ENCODE measurements at places on chromosomes 13 and 19.

- no peak for DNase-seq
Measured at GRCh38 chr19:4316956-4317355, 12.6 kb downstream of the FSD1 start.

- no peak for DNase-seq
Measured at GRCh38 chr19:10670182-10670581, 16.0 kb downstream of the ILF3 start.

DNA sequence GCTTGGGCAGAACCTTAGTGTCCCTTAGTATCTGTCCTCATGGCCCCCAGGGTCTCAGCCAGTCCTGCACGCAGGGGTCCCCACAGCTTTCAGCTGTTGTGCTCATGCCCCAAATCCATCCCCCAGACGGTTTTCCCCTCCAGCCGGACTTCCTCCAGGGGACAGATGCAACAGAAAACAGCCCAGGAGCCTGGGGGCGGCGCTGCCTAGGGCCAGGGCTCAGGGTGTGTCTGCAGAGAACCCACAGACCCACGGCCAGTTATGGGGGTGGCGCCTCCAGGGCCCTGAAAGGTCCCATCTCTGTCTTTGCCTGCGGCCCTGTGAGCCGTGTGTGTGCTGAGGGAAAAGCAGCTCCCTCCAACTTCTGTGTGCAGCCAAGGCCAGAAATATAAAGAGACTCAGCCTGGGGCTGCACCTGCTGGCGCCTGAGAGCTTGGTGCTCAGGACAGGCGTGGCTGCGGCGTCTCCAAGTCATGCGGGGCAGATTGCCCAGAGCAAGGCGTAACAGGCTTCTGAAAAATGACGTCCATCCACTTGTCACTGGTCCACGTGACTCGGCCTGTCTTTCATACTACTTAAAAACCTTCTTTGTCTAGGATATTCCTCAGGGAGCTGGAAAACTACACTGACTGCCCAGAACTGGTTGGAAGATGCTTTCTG, 22.1 kb upstream of the F7 start:
- DNase-seq: no peak

DNA sequence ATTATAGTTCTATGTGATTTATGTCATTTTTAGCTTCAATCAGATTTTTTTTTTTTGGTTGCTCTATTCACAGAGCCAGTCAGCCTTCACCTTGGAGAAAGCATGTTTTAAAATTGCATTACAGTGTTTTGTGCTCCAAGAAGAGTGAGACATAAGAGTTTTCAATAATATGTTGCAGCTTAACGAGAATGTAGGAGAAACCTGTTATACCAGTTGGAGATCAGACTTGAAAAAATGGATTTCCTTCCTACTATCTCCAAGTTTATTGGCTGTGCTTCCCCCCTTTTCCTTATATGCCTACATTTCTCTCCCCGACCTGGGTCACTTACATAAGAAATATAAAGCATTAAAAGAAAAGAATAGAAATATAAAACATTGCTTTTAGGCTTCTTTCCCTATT, 123.9 kb upstream of the ARGLU1 start:
- DNase-seq: no peak

GRCh38 chr13:48263196-48263595, 30.2 kb downstream of the ITM2B start:
- DNase-seq: no peak

DNA sequence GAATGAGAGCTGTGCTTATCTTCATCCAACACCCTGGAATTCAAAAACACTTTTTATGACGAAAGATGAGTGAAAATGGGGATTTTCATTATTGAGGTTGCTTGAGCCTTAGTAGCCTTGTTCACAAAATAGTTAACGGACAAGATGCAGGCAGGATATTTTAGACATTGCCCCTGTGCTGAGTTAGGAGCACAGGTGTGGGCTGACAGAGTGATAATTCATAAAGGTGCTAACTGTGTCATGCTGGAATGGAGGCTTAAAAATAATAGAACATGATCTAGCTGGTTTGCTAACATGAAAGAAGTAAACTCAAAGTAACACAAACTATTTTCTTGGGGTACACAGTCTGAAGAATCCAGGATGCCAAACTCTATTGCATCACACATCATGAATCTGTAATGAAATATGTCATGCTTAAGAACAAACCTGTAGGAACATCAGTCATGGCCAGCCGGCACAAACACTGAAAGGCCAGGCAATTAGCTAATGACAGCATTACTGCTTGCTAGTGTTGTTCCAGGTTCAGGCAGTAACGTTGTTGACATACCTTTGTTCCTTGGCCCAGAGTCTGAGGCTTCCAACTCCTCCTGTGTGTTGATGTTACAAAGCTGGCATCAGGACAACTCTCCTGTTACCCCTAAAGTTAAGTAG, 55.3 kb downstream of the FRY start:
- DNase-seq: no peak

- no peak for DNase-seq
Measured at GRCh38 chr19:18233224-18233825, 7.1 kb upstream of the PDE4C start.

DNA sequence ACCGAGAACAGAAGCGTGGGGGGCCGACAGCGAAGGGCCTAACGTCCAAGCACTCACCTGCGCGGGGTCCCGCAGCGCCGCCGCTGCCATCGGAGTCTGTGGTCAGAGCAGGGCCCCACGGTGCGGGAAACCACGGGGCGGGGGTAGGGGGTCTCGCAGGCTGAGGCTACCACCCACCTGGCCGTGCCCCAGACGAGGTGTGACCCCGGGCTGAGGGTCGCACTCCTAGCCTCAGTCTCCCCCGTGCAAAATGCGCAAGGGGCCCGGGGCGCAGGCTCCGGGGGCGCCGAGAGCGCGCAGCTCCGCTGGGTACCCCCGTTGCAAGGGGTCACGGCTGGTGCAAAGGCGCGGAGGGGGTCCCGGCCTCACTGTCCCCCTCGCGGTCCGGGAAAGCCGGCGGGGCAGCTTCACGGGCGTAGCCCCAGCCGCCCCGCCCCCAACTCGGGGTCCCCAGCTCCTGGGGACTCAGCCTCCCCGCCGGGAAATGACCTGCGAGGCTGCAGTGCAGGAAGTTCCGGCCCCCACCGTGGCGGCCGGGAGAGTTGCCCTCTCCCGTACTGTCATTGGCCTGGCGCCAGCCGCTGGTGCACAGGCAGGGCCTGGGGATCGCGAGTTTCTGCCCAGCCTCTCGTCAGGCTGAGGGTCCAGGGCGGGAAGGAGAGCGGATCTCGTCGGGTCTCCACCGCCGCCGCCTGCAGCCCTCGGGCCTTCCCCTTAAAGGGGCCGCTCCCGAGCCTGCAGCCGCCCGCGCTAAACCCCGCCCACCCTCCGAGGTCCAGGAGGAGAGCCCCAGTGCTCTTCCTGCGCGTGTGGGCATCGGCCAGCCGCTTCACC, at the start of gene ZNF792:
Gene ZNF792, minus strand, starts transcription at position 657 of the 834 bp plus-strand sequence. Its CDS starts 567 bp downstream, at position 90.
- DNase-seq: no peak

DNA sequence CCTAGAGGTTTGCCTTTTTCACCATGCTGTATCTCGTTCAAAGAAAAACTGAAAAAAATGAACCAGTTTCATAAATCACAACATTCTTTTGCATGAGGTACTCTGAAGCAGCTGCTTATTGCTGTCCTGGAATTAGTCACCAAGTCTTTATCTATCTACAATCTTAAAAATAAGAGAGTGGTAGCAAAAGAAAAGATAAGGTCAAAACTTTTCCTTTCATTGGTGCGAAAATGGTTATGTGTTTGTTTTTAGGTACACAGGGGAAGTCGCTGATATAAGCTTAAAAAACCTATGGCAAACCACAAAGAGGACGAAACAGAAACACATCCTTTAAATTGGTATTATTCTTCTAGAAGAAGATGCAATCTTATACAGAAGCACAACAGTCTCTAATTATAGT, 20.7 kb downstream of the OBI1 start:
- DNase-seq: no peak

DNA sequence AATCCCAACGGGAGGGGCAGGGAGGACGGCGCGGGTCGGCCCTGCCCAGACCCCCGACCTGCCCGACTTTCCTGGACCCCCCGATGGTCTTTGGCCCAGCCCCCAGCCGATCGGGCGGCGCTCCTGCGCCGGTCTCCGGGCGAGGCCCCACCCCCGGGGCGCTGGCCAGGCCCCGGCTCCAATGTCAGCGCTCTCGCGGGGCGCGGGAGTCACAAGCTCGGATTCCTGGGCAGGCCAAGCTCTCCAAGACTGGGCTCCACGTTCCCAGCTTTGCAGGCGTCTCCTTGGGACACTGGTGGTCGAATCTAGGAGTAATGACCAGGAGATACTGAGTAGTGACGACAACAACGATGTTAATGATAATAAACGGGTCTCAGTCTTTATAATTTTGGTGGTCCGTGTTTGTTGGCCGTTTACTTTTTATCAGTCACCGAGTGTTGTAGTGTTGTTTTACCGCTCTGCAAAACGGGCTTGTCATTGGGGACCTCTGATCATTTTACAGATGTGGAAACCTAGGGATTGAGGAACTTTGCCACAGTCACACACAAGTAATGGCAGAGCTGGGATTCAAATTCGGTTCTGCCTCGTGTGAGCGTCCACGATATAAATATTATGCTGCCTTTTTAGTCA, 545 bp downstream of the RAD23A start:
- no peak for DNase-seq

- no peak for DNase-seq
Measured at GRCh38 chr13:89454681-89455080, 1783.5 kb downstream of the SLITRK5 start.

DNA sequence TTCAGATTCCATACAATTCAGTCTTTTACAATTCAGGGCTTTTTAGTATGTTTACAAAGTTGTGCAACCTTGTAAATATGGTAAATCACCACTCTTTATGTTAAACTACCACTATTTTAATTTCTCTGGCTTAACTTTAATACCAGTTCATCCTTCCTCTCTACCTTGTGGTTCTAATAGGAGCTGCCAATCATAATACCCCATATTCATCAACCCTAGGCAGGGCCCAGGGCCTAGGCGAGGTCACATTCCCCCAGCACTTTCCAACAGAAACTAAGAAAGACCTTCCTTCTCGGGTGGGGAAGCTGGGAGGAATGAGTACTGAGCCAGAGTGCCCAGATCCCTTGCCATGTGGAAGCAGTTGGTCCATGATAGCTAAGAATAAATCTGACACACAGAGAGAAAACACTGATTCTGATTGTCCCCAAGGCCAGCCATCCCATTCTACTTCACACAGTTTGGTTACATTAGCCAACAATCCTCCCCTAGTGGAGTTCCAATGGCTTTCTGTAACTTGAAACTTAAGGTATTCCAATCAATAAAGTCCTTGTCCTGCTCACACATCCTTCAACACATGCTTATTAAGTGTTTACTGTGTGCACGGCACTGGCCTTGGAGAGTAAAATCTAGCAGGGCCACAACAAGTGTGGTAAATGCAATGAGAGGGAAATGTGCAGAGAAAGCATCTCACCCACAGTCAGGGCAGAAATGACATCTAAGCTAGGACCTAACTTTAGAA, 76.8 kb downstream of the NUFIP1 start:
- DNase-seq: no peak

DNA sequence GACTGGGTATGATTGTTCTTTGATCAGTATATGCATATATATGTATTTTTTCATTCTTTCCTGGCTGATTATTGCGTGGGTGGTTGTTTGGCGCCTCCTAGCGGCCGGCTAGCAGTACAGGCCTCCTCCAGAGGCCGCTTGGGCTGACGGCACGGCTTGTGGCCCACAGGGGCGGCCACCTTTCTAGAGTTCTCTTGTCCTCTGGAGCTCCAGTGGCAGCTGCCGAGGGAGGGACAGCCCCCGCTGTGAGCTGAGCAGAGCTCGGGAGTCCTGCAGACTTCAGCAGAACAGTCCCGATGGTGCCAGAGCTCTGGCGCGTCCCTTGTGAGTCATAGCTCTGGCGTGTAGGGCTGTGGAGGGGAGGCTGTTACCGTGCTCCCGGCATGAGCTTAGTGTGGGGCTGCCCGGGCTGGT, 22.5 kb upstream of the ZNF429 start:
- no peak for DNase-seq

- no peak for DNase-seq
Measured at GRCh38 chr13:85520445-85520844, 278.8 kb downstream of the SLITRK6 start.

DNA sequence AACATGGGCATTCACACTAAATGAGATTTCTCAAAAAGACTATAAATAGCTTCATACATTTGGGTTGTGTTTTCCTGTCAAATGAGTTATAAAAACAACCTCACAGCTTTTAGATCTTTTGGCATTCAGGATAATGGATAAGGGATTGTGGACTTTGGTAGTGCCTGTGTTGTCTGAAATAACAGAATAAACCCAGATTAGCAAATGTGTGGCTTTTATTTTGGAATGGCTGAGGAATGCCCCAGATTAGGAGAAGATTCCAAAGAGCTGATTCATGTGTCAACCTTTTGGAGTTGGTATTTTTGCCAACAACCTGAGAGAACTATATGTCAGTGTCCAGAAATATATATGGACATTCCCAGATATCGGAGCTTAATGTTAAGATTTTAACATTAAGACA, 164.7 kb downstream of the MTUS2 start:
- DNase-seq: no peak

- no peak for DNase-seq
Measured at GRCh38 chr13:65330287-65330686, 1899.8 kb downstream of the PCDH9 start.

DNA sequence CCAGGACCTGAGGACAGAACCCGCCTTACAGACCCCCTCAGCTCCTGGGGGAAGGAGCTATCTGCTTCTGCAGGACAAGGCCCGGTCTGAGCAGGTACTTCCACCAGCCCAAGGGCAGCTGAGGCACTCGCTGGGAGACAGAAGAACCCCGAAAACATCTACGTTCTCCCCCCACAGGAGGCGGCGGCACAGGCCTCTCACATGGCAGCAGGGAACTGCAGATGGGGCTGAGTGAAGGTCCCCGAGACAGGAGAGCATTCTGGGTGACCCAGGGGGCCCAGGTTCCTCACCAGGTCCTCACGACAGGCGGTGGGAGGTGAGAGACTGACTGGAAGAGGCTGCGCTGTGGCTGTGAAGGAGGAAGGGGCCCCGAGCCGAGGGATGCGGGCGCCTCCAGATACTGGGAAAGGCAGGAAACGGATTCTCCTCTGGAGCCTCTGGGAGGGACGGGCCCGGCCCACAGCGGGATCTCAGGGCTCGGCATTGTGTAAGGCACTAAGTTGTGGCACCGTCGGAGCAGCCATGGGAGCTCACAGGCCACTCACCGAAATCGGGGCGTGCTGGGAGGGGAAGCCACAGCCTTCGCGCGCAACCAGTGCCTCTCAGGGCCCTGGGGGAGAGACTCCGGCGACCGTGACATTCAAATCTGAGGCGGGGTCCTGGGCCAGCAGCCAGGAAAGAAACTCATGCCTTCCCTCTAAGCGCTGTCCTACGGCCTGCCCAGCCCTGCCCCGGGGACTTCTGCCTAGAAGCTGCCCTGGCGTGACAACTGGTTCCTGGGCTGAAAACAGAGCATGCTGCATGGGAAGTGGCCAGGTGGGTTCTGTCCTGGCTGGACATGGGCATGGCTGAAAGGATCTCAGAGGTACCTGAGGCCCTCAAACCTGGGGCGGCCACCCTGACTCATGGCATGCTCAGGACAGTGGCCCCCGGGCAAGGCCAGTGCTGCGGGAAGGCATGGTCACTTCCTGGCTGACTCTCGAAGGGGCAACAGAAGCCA, 14.0 kb downstream of the RPL36 start:
- DNase-seq: no peak
